CD4-positive, alpha-beta T cell treated with Interleukin-15 for 4 hours (primary cell): ENCODE measurements at places on chromosomes 12 and 14.

GRCh38 chr14:65228956-65229747 lies 126.8 kb upstream of the MAX start:
- DNase-seq: no peak

GRCh38 chr12:119725523-119725922 lies 57.6 kb downstream of the PRKAB1 start:
- no peak for DNase-seq

GRCh38 chr12:75207338-75208083 lies 2.1 kb downstream of the KCNC2 start:
- DNase-seq: no peak

DNA sequence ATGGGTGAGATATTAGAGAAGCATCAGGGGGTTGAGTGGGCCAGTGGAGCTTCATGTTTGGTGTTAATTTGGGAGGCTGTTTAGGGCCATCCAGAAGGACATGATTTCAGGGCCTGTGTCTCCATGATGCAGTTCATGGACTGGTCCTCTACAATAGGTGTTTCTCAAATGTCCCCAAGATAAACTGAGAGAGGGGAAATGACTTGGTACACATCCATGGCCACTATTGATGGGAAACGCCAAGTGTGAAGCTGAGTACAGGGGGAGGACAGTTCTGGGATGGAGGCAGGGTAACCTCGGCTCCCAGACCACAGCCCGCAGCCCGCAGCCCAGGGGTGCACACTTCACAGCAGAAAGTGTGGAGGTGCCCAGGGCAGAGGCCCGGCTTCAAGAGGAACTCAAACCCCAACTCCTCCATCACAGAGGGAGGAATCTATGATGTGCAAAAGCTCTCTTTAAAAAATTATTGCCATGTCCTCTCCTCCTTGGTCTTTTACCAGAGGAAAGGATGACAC lies 33.3 kb downstream of the CACNA2D4 start:
- no peak for DNase-seq

- no peak for DNase-seq
Observed at GRCh38 chr14:54935958-54936357, 33.3 kb upstream of the GCH1 start.

GRCh38 chr14:36820901-36821300 lies 159.2 kb downstream of the PAX9 start:
- no peak for DNase-seq

DNA sequence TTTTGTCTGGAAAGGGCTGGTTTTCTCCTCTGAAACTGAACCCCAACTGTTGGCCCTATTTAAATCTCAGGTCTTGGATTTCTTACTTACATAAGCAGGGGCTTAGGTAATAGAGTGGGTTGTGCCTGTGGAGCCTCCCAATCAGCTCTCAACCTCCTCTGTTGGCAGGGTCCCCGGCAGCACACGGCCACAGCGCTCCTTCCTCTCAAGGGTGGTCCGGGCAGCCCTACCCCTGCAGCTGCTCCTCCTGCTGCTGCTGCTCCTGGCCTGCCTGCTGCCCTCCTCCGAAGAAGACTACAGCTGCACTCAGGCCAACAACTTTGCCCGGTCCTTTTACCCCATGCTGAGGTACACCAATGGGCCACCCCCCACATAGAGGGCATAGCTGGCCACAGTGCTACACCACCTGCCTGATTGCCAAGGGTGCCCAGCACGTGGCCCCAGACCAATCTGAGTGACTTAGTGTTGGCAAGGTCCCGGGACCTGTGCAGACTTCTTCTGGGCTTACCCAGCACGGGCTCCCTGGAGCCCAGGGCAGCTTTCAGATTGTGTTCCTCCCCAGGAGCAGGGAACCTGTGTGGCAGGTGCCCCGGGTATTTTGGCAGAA lies 68.9 kb downstream of the ESR2 start:
- DNase-seq: no peak

- DNase-seq: no peak
Observed at GRCh38 chr14:95226801-95227200, 69.5 kb upstream of the DICER1 start.

- peak; percentile 74 for DNase-seq
Observed at GRCh38 chr12:122422730-122423257, 325 bp upstream of the CLIP1 start.

- DNase-seq: no peak
Observed at GRCh38 chr14:94770251-94770749, 387 bp upstream of the GSC start.

GRCh38 chr12:955939-956338 lies 6.4 kb upstream of the RAD52 start:
- DNase-seq: no peak

DNA sequence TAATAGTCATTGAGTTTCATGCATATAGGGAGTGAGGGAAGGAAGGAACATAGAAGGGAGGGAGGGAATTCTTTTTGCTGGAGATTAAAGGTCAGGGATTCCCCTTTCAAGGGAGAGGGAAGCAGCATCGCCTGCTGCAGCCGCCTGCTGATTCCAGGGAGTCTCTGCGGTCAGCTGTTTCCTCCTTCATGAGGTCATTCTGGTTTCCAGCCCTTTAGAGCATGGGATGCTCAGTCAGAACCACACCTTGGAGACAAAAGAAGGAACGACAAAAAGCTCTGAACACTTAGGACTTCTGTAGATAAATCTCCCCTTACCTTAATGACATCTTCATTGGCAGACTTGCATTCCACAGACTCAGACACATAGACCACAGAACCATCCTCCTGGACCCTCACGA lies 923.0 kb upstream of the TMEM132C start:
- no peak for DNase-seq

- no peak for DNase-seq
Observed at GRCh38 chr12:5258498-5258897, 173.4 kb upstream of the NTF3 start.

- no peak for DNase-seq
Observed at GRCh38 chr12:127600211-127600610, 666.8 kb upstream of the TMEM132C start.

GRCh38 chr14:50736932-50737419 lies 68.9 kb upstream of the SAV1 start:
- DNase-seq: peak; percentile 16

- DNase-seq: no peak
Observed at GRCh38 chr12:100935929-100936328, 141.4 kb downstream of the ANO4 start.

- DNase-seq: no peak
Observed at GRCh38 chr14:25350021-25350420, 300.1 kb upstream of the STXBP6 start.

GRCh38 chr12:119601877-119602733 lies 8.5 kb downstream of the TMEM233 start:
- DNase-seq: no peak

- peak; percentile 8 for DNase-seq
Observed at GRCh38 chr12:48285751-48286650, 64.7 kb downstream of the ZNF641 start.

- DNase-seq: no peak
Observed at GRCh38 chr12:75658901-75659823, 147.8 kb upstream of the KRR1 start.

- no peak for DNase-seq
Observed at GRCh38 chr14:43503508-43503907, 1003.6 kb downstream of the FSCB start.

GRCh38 chr14:24734917-24735500 lies 101.0 kb upstream of the GZMB start:
- peak; percentile 47 for DNase-seq

- no peak for DNase-seq
Observed at GRCh38 chr12:92155733-92156132, 10.1 kb upstream of the BTG1 start.

GRCh38 chr14:81324011-81324410 lies 76.1 kb downstream of the STON2 start:
- no peak for DNase-seq

GRCh38 chr12:116068853-116069252 lies 208.6 kb downstream of the MED13L start:
- no peak for DNase-seq

DNA sequence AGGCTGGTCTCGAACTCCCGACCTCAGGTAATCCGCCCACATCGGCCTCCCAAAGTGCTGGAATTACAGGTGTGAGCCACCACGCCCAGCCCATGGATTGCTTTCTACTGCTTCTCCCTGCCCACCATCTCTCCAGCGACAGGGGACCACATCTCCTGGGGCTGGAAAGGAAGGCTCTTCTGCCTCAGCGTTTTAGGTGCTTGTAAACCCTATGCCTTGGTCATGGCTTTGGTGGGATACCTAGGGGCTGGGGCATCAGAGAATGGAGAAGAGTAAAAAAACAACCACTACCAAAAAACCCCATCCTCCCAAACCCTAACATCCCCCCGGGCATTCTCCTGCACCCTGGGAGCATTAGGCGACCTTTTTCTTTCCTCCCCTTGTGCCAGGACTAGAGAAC lies 1.1 kb upstream of the TMEM121 start:
- no peak for DNase-seq

DNA sequence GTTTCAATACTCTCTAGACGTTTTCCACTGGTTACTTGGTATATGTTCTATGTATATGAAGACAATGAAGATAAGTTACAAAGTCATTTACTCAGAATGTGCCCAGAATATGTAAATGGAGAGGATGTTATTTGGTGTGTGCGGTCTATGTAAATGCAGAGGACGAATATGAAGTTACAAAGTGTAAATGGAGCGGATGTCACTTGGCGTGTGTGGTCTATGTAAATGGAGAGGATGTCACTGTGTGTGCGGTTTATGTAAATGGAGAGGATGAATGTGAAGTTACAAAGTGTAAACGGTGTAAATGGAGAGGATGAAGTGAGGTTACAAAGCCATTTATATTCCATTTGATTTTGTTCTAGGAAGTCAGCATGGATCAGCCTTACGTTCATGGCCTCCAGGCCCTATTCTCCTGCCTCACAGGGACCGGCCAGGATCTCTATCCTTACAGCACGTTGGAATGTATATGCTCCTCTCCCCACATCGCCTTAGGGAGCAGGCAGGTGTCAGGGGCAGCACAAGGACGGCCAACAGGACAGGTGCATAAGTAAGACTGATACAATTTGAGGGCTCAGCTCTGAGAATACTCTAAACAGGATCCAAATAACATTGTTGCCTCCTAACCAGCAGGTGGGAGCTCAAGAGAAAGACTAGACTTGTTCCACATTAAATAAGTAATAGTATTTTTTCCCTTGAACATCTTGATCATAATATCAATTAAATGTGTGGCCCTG lies 42.4 kb downstream of the GLRX5 start:
- DNase-seq: no peak

DNA sequence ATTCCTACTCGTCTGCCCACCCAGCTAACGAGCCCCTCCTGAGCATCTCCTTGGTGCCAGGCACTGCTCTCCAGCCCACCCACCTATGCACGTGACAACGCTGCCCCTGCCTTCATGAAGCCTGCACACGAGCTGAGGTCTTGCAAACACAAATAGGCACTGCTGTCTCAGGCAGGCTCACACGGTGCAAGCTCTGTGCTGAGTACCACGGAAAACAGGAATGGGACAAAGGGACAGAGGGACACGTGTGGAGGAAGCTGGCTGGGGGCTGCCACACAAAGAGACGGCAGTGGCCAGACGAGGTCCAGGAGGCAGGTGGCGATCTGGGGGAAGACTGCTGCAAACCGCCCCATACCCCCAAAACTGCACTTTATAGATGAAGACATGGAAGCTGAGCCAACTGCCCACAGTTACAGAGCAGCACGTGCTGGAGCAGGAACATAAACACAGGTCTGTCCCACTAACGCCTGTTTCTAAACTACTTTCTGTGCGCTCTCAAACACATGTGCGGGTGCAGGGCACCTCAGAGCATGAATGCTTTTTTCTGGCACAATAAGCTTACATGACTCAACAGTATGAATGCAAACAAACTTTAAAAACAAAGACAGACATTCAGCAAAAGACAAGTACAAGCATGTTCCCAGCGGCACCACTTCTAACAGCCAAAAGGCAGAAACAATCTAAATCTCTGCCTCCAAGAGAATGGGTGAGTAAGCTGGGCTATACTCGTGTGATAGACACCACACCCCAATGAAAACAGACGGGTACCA lies 64.5 kb downstream of the AMN start:
- DNase-seq: no peak

- no peak for DNase-seq
Observed at GRCh38 chr12:11628353-11628752, 21.1 kb upstream of the ETV6 start.

GRCh38 chr12:46227616-46228015 lies 41.2 kb downstream of the SLC38A1 start:
- DNase-seq: no peak

DNA sequence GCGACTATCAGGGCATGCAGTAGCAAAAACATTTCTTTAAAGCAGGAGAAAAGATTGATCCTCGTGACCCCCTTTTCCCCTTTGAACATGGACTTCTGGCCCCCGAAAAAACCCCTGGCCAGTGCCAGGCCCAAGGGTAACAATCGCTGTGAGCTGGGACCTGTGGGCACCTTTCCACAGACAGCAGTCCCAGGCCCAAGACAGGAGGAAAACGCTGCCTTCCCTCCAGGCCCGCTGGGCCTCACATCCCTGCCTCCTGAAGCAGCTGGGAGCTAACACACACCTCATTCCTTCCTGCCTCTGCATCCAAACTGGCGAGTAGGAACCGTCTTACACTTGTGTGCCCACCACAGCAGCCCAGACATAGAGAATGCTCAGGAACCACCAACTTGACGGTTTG lies 1.2 kb downstream of the VWF start:
- DNase-seq: no peak

DNA sequence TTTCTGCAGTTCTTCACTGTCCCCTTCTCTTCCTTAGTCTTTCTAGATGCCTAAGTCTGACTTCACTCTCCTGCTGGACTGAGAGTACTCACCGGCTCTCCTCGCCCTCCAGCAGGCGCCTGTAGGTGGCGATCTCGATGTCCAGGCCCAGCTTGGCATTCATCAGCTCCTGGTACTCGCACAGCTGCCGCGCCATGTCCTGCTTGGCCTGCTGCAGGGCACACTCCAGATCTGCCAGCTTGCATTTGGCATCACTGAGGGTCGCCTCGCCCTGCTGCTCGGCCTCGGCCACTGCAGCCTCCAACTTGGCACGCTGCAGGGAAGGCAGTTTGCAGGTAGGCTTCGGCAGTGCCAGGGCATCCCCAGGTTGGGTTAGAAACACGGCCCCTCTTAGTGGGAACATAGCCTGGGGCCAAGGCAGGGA lies 5.2 kb downstream of the KRT84 start:
- no peak for DNase-seq

GRCh38 chr14:36723530-36723929 lies 61.9 kb downstream of the PAX9 start:
- no peak for DNase-seq

- DNase-seq: peak; percentile 59
Observed at GRCh38 chr12:6367065-6367968, 8.0 kb downstream of the SCNN1A start.

- DNase-seq: no peak
Observed at GRCh38 chr12:113651662-113652061, 180.0 kb upstream of the LHX5 start.

- no peak for DNase-seq
Observed at GRCh38 chr12:10191865-10192264, 13.0 kb downstream of the TMEM52B start.

- DNase-seq: no peak
Observed at GRCh38 chr14:90900476-90901083, 84.3 kb upstream of the TTC7B start.

DNA sequence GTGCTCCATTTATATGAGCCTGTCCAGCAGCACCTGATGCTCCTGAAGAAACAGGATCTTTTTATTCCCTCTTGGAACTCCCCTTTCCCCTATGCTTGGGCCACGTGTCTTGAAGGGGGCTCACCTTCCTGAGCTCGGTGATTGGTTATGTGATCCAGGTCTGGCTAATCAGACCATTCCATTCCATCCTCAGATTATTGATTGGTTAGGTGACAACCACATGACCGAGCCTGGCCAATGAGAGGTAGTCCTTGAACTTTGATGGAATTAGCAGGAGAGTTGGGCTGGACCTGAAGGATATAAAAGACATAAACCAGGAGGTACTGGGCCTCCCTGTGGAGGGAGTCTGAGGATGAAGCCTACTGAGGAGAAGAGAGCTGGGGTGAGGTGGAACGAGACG lies 216.6 kb upstream of the LHX5 start:
- no peak for DNase-seq
